ENCODE measurements at places on chromosomes 3 and 15.

GRCh38 chr15:77410701-77411618 lies 8.9 kb downstream of the PEAK1 start:
- DNase-seq, result no peak

GRCh38 chr3:22728406-22728805 lies 474.7 kb upstream of the UBE2E2 start:
- DNase-seq, result no peak

- DNase-seq, result no peak
These were observed 27.3 kb downstream of the WNT5A start for GRCh38 chr3:55459838-55460237.

GRCh38 chr15:40108061-40108854 lies 421 bp downstream of the BMF start:
- no peak for DNase-seq

- no peak for DNase-seq
These were observed 533.0 kb upstream of the SEMA6D start for GRCh38 chr15:47184003-47184907.

DNA sequence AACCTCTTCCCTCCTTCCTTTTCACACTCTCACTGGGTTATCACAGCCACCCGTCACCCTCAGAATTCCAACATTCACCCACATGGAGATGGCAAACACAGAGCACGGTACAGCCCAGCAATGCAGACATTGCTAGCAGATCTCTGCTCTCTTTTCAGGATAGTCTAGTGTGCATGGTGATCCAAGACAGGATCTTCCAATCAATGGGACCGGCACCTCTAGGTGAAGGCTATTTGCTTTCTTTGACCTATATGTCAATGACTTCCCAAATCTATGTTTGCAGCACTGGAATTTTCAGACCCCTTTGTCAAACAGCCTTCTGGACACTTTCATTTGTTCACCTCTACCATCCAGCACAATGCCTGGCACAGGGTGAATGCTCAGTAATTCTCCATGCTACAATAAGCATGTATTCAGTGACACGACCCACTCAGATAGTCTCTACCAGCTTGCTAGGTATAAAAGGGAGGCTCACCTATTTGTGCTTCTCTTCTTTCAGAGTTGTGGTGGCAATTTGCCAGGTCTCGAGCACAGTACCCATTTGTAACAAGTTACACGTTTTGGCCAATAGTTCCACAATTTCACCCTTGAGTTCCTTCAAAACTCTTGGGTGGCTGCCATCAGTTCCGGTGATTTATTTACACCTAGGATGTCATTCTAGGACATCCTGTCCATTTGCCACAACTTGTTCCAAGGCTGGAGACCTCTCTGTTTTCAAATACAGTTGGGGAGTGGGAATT lies 279.1 kb upstream of the ICE2 start:
- no peak for DNase-seq

- no peak for DNase-seq
These were observed 4.6 kb upstream of the KCTD6 start for GRCh38 chr3:58487140-58487886.

Data from CD8-positive, alpha-beta T cell (primary cell).